ENCODE measurements at places on chromosomes 12 and 14.

DNA sequence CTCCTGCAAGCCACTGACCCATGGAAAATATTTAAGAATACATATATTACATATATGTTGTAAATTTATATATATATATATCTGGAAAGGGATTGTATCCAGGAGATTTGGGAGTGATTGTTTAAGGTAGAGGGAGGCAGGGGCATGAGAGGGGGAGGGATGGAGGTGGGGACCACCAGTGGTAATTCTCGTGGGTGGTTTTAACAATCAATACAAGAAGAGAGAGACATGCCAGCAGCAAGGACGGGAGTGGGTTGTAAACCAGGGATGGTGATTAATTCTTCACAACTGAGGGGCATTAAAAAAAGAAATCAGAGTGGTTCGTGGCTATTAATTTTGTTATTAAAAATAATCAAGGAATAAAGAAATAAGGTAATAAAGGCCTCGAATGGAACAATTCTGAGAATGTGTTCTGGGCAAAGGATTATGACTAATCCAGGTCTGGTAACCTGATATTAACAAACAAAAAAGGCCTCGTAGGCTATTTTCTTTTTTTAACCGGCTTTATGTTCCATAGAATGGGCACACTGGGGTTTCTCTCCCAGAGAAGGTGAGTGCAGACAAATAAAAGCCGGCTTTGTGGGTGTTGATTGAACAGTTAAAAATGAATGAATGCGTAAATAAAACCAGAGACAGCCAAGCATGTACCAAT is 8.3 kb upstream of the RTL1 start:
- no peak for DNase-seq

GRCh38 chr12:53223389-53224060 is 8.5 kb downstream of the RARG start:
- no peak for DNase-seq

- no peak for DNase-seq
Observed at GRCh38 chr14:81960781-81961180, 427.1 kb upstream of the SEL1L start.

DNA sequence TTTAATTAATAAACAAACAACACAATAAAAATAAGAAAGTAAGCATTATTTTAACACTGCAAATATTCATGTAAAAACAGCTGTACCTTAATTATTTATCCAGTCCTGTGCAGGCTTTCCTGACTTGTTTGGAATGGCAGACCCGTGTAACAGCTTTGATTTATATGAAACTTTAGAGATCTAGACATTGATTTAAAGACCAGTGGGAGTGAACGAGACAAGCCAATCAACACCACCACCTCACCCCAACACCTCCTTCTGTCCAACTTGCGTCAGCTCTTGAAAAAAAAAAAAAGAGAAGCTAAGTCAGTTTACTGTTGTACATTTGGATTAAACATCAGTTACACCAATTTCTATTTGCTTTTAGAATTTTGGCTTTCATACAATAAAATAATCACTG is 22.3 kb downstream of the SLC38A4 start:
- DNase-seq: no peak

- no peak for DNase-seq
Observed at GRCh38 chr14:70045310-70045709, 143.4 kb downstream of the SLC8A3 start.

- no peak for DNase-seq
Observed at GRCh38 chr14:23433457-23433856, 2.0 kb downstream of the MYH7 start.

DNA sequence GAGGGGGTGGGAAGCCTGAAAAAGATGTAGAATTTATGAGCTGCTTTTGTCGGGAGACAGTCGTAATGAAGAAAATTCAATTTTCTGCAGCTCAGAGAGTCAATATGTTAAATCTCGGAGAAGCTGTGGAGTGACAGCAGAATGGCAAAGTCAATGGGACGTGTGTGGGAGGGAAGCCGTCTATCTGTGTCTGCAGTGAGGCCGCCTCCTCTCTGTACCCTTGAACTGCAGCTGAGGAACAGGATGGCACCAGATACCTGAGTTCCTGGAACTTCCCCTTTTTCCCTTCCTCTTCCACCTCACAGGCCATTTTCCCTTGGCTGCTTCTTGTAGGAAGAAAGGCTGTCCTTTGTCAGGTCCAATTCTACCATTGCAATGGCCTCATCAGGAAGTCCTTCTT is 9.3 kb upstream of the CALCOCO1 start:
- DNase-seq: no peak

- DNase-seq: no peak
Observed at GRCh38 chr12:67915335-67915851, 73.9 kb upstream of the IFNG-AS1 start.

GRCh38 chr14:105439710-105440553 is 20.3 kb downstream of the MTA1 start:
- no peak for DNase-seq

GRCh38 chr14:68950111-68950510 is 29.0 kb downstream of the ACTN1 start:
- no peak for DNase-seq

DNA sequence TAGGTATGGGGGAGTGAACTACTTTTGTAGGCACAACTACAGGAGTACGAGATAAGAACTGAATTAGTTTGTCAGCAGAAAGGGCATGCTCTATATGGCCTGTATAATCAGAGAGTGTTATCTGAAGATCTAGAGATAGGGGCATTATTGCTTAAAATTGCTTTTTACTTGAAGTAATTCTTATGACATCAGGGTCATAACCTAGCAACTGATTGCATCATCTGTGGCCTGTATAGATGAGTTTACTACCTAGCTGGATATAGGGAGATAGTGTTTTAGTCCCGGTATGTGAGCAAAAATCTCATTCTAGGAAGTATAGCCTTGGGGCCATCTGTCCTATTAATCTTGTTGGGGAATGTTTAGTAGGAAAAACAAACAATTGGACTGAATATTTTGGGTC is 142.7 kb downstream of the TMEM117 start:
- no peak for DNase-seq

GRCh38 chr12:91335699-91336098 is 153.1 kb upstream of the DCN start:
- DNase-seq: no peak

GRCh38 chr14:74771399-74771798 is 8.3 kb downstream of the YLPM1 start:
- no peak for DNase-seq

GRCh38 chr12:101230547-101230946 is 20.5 kb upstream of the SLC5A8 start:
- DNase-seq: peak; percentile 84

- no peak for DNase-seq
Observed at GRCh38 chr14:79043194-79043889, 873.2 kb downstream of the NRXN3 start.

DNA sequence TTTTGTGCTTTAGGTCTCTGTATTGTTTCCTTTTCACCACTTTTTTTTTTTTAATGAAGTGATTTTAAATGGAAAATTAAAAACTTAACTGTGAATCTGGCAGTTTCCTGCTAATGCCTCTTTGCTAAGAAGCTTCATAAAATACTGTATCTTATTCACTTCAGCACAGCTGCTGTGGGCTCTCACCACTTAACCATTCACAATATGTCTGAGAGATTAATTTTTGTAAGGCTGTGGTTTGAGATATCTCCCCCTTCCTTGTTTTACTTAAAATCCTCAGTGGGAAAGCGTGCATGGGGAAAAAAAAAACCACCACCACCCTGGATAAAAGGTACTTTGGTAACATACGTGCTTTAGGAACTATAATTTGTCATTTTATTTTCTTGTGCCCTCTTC is 115.9 kb downstream of the ETV6 start:
- DNase-seq: no peak

DNA sequence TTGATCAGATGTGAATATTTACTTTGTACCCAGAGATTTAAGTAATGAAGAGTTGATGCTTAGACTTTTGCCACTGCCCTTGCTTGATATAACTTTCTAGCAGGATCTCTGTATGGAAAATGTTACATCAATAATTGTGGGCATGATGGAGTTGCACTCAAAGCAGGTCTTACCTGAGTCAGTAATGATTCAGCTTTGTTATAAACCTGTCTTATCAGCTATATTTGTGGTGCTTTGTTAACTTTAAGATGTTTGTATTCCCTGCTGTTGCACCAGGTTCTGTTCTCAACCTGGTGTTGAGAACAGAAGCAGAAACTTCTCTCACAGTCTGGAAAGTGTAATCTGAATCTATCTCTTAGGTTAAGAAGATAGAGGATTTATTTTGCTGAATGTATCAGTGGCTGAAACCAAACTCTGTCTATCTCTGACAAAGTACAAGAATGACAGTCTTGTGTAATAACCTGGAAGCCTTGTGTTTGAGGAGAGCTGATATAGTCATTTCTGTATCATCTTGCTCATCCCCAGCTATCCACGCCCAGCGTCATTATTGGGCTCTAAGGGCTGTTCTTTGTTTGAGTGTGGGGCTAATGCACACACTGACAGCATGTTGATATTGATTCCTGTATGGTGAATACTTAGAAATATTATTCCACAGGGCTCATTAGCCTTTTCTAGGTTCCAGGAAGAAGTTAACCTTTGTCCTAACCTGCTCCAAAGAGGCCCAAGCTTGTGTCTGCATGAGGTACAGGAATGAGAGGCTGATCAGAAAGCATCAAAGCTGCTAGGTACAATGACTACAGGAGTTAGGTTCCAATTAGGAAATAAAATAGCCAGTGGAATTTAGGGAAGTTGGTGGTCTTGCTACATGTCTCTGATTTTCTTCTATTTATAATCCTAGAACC is 3.6 kb downstream of the AKAP6 start:
- no peak for DNase-seq

- no peak for DNase-seq
Observed at GRCh38 chr12:81542065-81543010, 216.8 kb downstream of the PPFIA2 start.

- no peak for DNase-seq
Observed at GRCh38 chr14:59964251-59965007, 44.5 kb downstream of the LRRC9 start.

- DNase-seq: peak; percentile 56
Observed at GRCh38 chr14:72513965-72514659, 379.8 kb downstream of the DPF3 start.

GRCh38 chr12:103751600-103751999 is 89.4 kb downstream of the NT5DC3 start:
- no peak for DNase-seq

DNA sequence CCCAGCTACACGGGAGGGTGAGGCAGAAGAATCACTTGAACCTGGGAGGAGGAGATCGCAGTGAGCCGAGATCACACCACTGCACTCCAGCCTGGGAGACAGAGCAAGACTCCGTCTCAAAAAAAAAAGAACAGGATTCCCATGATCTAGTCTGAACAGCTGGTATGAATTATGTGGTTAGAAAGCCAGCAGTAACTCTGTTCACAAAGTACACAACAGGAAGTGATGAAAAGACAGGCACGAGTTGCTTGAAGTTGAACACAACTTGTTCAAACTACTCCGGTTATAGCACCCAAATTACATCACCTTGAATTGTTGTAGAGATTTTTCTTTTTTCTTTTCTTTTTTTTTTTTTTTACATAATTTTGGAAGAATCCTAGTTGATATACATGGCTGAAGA is 238.8 kb upstream of the RGS6 start:
- no peak for DNase-seq

DNA sequence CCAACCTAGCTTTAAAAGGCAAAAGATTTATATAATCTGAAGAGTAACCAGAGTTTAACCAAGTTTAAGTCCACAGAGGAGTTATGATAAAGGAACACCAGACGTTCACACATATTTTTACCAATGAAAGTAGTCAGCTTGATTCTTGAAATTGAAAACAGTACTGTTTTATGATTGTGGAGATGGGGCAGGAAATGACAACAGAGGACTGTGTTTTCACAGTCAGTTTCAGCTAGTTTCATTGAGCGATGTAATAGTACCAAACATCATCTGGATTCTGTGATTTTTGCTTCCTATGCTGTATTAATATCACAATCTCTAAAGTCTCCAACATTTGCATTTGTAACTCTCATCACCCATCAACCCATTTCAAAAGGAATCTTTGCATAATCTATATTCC is 34.2 kb upstream of the SLC6A15 start:
- DNase-seq: no peak

- no peak for DNase-seq
Observed at GRCh38 chr12:42180990-42181596, 36.4 kb upstream of the GXYLT1 start.

DNA sequence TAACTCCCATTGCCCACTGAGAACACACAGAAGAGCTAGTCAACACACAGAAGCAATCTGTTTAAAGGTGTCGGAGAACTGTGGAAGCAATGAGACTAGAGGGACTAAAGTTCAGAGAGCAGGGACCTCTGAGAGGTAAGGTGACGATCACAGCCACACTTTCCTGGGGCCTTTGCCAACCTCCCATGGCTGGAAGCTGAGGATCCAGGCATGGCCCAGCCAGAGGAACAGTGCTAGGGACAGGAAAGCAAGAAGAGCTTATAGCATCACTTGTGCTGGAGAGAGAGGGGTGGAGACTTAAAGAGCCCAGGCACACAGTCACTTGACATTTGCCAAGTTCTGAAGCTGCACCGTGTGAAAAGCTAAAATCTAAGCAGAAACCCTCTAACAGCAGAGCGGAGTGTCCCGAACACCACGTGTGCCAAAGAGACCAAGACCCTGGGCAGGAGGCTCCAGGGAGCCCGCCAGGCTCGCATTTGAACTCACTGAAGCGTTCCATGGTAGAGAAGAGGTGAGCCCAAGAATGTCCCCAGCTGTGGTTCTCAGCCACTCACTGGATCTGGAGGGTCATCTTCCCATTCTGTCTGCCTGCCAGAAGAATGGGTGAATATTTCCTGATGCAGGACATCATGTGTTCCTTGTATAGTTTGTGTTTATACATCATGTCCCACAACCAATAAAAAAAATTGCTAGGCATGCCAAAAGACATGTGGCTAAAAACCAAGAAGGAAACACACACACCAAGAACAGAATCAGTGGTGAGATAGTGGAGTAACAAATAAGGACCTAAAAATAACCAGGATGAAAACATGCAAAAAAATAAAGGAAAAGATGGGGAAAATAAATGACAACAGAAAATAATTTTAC is 174.0 kb upstream of the C14orf180 start:
- DNase-seq: no peak

DNA sequence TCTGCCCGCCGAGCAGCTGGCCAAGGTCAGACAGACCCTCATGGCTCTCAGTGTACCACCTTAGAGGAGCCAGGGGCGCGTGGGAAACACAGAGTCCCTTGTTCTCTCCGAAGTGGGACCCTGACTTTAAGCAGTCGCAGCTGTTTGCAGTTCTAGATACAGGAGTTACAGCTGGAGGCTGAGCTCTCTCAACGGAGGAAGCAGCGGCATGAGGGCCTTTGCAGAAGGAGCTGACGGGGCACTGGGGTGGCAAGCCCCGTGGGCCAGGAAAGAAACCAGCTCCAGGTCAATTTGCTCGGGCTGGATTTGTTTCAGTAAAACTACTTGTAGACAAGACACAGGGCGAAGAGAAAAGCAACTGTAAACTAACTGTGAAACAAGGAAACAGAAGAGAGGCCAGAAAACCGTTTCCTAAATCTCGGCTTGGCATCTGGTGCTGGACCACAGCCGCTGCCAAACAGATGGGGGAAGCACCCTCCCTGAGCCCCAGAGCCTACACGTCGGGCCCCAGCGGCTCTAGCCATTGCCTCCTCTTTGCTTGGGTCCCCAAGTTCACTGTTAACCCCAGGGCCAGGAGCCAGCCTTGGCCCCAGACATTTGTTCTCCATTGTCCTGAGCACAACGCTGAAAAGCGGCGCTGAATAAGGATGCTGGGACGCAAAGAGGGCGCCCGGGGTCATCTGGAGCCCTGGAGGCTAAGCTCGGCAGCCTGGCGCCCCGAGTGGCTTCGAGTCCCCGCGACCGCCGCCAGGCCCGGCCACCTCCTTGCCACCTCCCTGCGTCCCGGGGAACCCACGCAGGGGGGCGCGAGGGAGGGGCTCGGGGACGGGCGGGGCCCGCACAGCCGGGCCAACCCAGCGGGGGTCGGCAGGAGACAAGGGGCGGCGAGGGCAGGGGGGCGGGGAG is 914 bp upstream of the PACS2 start:
- DNase-seq: no peak
